Stimulated activated CD4-positive, alpha-beta T cell treated with anti-CD3 and anti-CD28 coated beads, TNF-alpha, amount 100 ng/mL, for 48 hours (primary cell): ENCODE measurements at places on chromosomes 7 and 10.

- no peak for DNase-seq
These were observed 165.7 kb upstream of the MAGI2 start for GRCh38 chr7:79619216-79619615.

GRCh38 chr7:36071605-36072004, 81.4 kb upstream of the EEPD1 start:
- no peak for DNase-seq

- no peak for DNase-seq
These were observed 214.1 kb downstream of the TMEM178B start for GRCh38 chr7:141287936-141288335.

- no peak for DNase-seq
These were observed 50.2 kb upstream of the AKR1E2 start for GRCh38 chr10:4775808-4776207.

- no peak for DNase-seq
These were observed 179.5 kb upstream of the RNF32 start for GRCh38 chr7:156460858-156461627.

DNA sequence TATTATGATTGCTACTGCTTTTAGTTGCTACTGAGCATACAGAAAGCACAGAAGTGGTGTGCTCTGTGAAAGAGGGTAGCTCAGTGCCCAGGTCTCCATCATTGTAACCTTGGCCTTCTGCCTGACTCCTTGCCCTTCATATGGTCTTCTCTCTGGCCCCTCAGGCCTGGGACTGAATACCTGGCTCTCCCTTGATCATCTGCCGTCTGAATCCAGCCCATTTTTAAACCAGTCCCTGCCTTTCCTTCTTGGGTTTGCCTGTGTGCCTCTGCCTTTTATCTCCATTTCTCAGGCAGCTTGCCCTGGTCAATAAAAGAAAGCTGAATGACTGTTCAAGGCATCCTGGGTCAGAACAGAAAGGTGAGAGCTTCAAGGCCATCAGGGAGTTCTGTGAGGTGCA, 109.1 kb upstream of the ZNF438 start:
- DNase-seq = no peak

- DNase-seq = no peak
These were observed 75.3 kb downstream of the DOCK4 start for GRCh38 chr7:112130729-112131410.

GRCh38 chr10:4285121-4285520, 500.1 kb upstream of the KLF6 start:
- DNase-seq = no peak

- DNase-seq = no peak
These were observed 37.8 kb downstream of the C10orf90 start for GRCh38 chr10:126632705-126633104.

DNA sequence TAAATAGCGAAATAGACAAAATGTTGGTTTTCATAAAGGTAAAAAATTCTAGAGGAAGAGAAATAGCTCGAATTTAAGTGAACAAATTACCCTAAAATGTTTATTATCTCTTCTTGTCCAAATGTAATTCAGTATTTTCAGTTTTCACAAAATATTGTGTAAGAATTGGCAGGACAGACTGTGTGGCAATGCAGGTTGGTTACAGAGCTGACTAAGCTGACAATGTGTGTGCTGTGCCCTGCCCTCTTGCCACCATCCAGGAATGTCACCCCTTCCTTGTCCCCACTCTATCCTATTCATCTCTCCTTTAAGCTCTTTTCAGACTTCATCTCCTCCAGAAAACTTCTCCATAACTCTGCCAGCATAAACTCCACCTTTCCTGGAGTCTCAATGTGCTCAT, 46.1 kb downstream of the COL28A1 start:
- DNase-seq = no peak

- DNase-seq = no peak
These were observed 609.6 kb downstream of the PARD3 start for GRCh38 chr10:34205452-34205851.

- DNase-seq = no peak
These were observed 26.1 kb downstream of the PRLHR start for GRCh38 chr10:118569241-118569881.

DNA sequence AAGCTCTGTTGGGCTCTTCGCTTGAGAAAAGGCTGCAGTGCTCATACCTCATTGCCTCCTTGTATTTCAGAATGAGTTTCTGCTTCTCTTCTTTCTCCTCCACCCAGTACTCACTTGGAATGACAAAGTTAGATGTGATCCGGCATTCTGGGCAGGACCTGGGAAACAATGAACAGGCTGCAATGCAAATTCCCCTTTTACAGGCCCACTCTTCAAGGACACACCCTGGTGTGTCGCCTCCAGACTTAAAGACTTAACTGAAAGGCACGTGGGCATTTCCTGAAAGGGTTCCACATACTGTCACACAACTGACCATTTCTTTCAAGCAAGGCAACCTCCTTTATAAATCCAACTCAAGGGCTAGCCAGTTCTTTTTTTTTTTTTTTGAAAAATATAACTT, 23.6 kb downstream of the MKRN1 start:
- no peak for DNase-seq

DNA sequence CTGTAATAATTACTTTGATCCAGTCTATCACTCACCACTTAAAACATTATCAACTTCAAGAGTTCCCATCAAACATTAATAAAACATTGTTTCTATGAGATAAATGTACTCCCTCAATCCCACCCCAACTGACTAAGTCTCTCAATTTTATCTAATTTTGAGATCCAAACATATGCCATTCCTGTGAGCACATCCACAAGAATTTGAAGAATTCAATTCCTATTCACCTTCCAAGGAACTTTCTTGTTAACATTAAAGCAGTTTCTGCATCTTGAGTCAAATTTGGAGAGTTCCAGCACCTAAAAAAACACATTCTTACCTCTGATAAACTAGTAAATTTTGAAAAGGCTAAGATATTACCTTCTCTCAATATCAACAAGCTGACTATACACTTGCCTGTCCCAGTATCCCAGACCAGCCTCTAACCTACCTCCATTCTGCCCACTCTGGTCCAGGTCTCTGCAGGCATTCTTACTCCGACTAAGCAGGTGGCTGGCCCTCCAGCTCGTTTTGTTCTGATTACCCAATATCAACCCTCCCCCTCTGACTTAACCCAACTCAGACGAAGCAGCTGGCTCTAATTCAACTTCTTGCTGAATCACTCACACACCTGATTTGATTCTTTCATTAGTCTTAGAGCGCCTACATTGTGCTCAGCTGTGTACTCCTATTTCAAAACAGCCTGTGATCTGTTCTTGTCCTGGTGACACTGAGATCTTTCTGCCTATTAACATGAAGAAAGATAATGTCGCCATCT, 275.2 kb downstream of the IPMK start:
- no peak for DNase-seq

GRCh38 chr10:132627666-132628531, 90.3 kb downstream of the INPP5A start:
- DNase-seq = no peak

GRCh38 chr7:31828520-31828919, 141.5 kb downstream of the PPP1R17 start:
- no peak for DNase-seq

DNA sequence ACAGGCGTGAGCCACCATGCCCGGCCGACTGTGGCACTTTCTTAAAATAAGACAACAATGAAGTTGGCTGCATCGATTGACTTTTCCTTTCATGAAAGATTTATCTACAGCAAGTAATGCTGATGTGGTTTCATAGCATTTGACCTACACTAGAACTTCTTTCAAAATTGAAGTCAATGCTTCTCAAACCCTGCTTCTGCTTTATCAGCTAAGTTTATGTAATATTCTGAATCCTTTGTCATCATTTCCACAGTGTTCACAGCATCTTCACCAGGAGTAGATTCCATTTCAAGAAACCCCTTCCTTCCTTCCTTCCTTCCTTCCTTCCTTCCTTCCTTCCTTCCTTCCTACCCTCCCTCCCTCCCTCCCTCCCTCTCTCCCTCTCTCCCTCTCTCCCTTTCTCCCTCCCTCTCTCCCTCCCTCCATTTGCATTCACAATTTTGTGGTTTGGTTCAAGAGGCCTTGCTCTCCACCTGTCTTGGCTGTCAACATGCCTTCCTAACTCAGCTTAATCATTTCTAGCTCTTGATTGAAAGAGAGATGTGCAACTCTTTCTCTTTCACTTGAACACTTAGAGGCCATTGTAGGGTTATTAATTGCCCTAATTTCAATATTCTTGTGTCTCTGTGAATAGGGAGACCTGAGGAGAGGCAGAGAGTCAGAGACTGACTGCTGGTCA, 52.1 kb downstream of the HDAC9 start:
- no peak for DNase-seq

DNA sequence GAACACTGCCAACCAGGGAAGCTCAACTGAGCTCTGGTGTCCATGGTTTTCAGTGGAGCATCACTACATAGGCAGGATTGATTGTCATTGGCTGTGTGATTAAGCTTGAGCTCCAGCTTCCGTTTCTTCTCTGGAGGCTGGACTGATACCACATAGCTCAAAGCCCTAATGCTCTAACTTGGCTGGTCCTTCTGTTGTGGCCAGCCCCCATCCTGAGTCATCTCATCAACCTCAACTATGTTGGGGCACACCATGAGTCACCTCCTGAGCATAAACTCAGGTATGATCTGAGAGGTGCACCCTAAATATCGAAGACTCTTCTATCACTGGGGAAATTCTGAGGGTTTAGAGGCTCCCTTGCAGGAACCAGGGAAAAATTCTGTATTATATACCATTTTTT, 114.5 kb upstream of the INHBA start:
- DNase-seq = no peak

- no peak for DNase-seq
These were observed 248.9 kb downstream of the COBL start for GRCh38 chr7:51067757-51068156.

- DNase-seq = no peak
These were observed 28.3 kb upstream of the CUL1 start for GRCh38 chr7:148670374-148670773.

DNA sequence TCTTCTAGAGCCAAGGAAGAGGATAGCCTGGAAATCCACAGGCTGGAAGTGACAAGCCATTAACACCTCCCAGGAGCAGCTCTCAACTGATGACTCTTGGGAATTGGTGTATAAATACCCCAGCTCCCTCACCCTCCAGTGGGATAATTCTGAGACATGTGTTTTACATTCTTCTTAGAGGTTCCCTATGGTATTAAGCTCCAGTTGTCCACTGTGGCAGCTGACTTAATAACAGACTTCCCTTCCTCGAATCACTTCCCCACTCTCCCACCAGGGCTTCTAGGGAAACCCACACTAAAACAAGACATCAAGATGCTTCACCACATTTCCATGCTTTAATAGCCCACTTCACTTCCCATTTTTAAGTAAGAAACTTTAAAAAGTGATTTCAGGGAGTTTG, 47.2 kb downstream of the FAM107B start:
- DNase-seq = no peak

GRCh38 chr7:37255327-37255944, 193.2 kb downstream of the ELMO1 start:
- DNase-seq = no peak

- DNase-seq = no peak
These were observed 764.0 kb downstream of the XPNPEP1 start for GRCh38 chr10:109159351-109159750.

- DNase-seq = no peak
These were observed 249.8 kb downstream of the AUTS2 start for GRCh38 chr7:69847921-69848612.

- DNase-seq = no peak
These were observed 480 bp downstream of the MNX1 start for GRCh38 chr7:157009778-157010587.

DNA sequence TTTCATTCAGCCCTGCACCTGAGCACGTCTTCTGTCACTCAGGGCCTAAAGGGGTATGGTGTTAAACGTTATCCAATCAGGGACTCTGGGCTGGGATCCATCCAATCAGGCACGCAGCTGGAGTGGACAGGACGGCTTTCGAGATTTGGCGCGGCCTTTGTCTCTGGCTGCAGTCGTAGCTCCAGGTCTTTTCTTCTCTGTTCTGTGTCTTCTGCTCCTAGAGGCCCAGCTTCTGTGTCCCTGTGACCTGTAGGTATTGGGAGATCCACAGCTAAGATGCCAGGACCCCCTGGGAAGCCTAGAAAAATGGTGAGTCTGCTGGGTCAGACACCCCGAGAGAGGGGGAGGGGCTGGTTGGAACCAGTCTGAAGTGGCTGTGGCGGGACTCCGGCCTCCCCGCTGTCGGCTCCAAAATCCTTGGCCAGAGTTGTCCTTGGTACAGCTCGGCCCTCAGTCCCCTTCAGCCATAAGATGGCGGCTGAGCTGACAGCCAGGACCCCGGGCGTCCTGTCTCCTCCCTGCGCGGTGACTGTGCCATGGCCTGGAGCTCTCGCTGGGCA, 11.7 kb upstream of the ZNF680 start:
- DNase-seq = no peak

GRCh38 chr10:29012926-29013554, 275.8 kb upstream of the LYZL1 start:
- DNase-seq = no peak

DNA sequence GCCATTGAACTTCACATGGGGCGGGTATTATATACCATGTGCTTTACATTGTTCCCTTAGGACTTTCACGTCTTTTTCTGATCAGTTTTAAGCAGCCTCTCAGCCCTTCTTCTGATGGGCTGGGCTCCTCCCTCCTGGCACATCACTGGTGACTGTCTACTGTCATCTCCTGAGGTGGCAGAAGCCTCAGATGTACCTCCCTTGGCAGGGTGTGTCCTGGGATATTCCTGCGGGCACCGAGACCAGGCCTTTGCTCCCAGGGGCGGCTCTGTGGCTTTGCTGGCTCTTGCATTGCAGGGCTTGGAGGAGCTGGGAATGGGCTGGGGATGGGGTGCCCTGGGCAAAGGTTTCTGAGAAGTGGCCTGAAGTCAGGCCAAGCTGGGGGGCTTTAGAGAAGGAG, 34.6 kb upstream of the GOLGA7B start:
- DNase-seq = no peak
